Activated naive CD8-positive, alpha-beta T cell treated with anti-CD3 and anti-CD28 coated beads, Interleukin-2, amount 50 U/mL, for 24 hours (primary cell): ENCODE measurements at places on chromosomes 3 and 15.
A peak's percentile ranks its signal among the peaks of the same experiment; 100 is the strongest.

- DNase-seq: no peak
These were observed 43.3 kb downstream of the RBMS3 start for GRCh38 chr3:29324180-29324651.

GRCh38 chr3:38454178-38454883 is 641 bp downstream of the ACVR2B start:
- peak; percentile 29 for DNase-seq

- no peak for DNase-seq
These were observed 118.4 kb upstream of the ROBO1 start for GRCh38 chr3:79886204-79886603.

- DNase-seq: peak; percentile 54
These were observed 509.1 kb downstream of the SHQ1 start for GRCh38 chr3:72338942-72339669.

- DNase-seq: no peak
These were observed 597 bp upstream of the CAMK1 start for GRCh38 chr3:9770276-9770812.

DNA sequence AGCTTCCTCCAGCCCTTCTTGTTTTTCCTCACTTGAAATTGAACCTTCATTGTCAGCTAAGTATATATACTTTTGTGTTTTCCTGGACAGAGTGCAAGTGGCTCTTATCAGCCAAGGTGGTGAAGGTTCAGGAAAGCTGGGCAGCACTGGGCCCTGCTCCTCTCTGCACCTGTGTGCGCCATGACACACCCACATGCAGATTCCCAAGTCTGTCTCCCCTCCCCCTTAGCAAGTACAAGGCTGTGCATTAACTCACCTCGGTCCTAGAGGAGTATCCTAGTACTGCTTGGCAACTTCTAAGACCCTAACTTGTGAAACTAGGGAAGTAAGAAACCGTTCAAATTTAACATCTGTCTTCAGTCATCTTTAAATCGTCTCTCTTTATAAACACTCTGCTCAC is 85.8 kb downstream of the SLC49A4 start:
- no peak for DNase-seq

DNA sequence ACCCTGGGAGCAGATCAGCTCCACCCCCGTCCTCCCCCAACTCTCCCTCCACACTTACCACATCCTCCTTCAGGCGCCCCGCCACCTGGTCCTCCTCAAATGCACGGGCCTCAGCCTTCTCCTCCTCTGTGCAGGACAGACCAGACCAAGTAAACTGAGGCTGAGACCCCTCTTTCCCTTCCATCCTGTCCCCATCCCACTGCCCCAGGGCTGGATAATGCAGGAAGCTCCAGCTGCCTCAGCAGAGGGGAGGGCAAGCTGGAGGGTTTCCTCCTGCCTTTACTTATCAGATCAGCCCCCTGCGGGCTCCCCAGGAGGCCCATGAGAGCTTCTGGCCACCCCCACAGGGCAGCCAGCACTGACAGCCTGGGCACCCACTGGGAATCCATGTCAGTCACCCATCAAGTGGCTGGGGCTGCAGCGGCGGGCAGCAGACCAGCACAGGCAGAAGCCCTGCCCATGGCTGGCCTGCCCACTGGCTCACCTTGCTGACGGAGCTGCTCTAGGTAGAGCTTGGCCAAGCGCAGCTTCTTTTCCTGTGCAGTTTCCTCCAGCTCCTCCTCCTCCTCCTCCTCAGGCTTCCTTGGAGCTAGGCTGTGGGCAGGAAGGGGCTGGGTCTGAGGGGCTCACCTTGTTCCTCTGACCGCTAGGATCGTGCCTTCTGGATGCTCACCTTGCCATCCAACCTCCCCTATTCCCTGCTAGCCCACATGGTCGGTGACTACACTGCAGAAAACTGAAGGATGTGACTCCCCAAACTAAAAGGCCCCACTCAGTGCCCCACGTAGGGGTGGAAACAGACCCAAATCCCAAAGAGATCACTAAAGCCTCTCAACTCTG is 3.9 kb downstream of the RRP9 start:
- DNase-seq: no peak

GRCh38 chr3:43215663-43216275 is 70.6 kb upstream of the SNRK start:
- no peak for DNase-seq

- DNase-seq: no peak
These were observed 50.2 kb downstream of the SAMMSON start for GRCh38 chr3:70049761-70050160.

DNA sequence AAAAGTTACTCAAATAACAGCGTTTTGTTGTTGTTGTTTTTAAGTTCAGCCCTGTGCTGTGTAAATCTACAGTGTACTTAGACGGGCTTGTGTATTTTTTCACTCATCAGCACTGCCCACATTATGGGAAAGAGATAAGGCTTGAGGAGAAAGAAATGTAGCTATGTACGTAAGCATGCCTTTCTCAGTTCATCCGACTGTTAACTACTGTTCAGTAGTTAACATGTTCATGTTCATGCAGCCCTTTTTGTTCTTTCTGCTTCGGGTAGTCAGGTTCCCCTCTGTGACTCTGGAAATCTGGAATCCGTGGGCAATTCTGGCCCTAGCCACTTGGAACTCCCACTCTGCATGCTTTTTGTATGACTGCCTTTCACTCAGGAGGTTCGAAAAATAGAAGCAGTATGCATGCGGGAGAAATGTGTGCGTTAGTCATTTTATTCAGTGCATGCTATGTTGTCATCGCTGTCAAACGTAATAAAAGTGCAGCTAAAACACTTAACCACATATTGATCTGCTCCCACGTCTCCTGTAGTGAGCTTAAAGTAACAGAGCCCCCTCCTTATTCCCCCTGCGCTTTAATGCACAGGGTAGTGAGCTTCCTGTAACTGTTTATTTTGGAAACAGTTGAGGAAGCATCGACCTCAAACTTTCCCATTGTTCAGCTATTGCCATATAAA is 283.1 kb upstream of the NR2F2 start:
- no peak for DNase-seq

DNA sequence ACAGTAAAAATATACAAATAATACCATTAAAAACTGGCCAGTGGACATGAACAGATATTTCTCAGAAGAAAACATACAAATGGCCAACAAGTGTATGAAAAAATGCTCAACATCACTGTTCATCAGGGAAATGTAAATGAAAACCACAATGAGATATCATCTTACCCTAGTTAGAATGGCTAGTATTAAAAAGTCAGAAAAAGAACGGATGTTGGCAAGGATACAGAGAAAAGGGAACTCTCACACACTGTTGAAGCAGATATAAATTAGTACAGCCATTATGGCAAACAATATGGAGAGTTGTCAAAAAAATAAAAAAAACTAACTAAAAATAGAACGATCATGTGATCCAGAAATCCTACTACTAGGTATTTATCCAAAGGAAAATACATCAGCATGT is 222.7 kb upstream of the NAALADL2 start:
- no peak for DNase-seq

DNA sequence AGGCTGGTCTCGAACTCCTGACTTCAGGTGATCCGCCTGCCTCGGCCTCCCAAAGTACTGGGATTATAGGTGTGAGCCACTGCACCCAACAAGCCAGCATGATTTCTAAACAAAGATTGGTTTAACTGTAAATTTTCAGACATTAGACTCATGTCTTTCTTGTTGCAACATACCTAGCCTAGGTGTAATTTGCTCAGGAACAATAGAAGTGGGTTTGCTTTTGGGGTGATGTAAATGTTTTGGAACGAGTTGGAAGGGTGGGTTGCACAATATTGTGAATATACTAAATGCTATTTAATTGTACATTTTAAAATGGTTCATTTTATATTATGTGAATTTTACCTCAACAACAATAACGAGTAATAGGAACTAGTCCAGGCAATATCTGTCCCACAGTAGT is 7.1 kb downstream of the CCR4 start:
- no peak for DNase-seq

GRCh38 chr3:133466531-133467386 is 66.9 kb downstream of the BFSP2 start:
- no peak for DNase-seq

- no peak for DNase-seq
These were observed 115.5 kb downstream of the SLC25A26 start for GRCh38 chr3:66336333-66336766.

DNA sequence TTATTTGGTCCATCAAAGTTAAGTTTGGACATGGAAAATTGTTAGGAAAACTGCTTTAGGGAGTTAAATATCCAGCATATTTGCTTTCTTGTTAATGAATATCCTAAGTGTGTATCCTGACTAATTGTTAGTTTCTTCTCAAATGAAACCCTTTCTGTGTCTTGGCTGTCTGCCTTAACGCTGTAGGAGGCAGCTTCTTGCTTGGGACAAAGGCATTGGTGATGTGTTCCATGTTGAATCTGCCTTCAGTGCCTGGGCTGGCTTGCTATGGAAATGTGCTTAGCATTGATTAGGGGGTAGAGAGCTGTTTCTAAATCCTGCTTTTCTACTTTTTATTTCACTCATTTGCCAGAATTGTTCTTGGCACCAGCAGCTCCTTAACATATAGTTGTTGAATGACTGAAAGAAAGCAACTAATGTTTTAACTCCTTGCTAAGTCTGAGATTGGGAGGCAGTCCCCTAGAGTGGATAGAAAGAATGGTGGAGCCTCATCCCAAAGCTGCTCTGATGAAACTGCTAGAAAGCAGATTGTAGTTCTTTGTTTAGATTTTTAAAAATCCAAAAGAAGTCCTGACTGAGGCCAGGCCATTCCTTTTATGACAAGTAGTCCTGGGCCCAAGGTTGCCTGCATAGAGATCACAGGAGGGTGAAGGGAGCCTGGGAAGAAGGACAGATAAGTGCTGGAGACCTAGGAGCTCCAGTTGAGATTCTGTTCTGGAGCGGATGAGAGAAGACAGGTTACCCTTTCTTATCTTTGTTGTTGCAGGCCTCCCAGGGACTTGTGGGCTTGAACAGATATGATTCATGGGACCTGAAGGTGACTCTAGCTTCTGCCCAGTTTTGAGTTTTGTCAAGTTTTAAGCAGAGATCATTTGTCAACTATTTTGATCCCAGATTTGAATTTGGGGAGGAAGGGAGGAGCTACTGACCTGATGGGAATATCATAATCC is 39.3 kb downstream of the OXNAD1 start:
- no peak for DNase-seq

DNA sequence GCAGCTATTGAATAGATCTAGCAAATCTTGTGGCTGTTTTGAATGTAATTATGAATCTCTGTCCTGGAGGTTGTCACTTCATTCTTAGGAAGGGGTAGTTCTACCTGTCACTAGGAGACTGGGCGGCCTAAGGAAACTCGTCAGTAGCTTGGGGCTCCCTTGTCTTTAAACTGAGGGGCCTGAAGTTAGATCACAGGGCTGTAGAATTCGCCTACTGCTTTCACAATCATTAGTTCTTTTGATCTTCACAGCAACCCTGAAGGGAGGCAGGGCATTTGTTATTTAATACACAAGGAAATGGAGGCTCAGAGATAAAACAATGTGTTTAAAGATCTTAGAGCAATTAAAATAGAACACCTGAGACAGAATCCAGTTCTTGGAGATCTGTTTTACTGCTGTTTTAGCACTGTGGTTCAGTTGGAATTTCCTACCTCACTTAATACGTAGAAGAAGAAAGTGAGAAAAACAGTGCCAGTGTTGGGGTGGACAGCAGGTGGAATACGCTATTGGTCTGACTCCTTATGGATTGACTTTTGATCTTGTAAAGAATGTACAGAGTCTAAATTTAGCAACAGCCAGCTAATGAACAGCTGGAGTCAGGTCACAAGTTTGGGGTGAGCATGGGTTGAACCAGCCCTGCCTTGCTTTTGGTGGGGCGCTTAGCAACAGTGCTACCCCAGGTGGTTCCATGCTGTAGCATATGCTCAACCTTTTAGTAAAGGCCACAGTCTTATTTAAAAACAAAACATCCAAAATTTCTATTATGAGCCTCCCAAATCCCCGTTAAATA is 71.4 kb upstream of the BHLHE40 start:
- no peak for DNase-seq

DNA sequence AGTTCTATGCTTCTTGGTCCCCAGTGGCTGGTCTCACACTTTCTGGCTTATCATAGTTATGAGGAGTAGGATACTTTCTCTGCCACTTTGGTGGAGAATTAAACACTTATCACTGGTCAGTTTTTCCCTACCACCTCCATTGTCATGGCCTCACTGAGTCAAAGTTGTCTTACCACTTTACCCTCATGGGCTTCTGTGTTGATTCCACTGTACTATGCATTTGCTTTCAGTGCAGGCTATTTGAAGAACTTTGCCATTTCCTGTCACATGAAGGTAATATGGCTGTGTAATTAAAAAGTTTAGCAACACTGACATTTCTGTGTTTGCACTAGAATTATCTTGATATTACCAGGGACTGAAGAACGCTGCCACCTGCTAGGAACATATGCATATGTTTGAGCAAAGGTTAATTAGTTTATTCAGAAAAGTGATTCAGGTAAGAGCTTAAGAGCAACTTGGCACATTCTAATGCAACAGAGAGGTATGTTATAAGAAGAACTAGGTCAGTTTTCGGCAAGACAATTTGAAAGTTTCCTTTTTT is 377.3 kb downstream of the PDCD6IP start:
- no peak for DNase-seq

- DNase-seq: peak; percentile 16
These were observed at the start of gene EFHB for GRCh38 chr3:19934098-19934566. Gene EFHB, minus strand, starts transcription at chr3:19934217. Its CDS starts 199 bp downstream, at chr3:19934018.

- no peak for DNase-seq
These were observed 42.3 kb upstream of the LRRFIP2 start for GRCh38 chr3:37216597-37217097.

GRCh38 chr3:50365080-50365841 is 5.9 kb upstream of the TMEM115 start:
- peak; percentile 94 for DNase-seq

DNA sequence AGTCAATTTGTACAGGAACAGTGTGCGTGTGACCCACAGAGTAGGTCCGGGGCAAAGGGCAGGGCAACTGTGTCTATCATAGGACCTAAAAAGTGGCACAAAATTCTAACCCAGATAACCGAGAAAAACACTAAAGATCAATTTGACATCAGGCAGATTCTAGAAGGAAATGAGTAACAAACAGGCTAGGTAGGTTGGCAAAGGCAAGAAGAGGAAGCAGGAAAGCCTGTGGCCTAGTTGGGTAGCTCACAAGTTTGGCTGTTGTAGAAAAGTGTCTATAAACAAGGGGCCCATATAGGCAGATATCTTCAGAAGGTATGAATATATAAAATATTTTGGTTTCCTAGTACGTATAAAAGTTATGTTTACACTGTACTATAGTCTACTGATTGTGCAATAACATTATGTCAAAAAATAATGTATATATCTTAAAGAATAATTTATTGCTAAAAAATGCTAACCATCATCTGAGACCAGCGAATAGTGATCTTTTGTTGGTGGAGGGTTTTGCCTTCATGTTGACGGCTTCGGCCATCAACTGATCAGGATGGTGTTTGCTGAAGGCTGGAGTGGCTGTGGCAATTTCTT is 13.3 kb upstream of the OR5K1 start:
- DNase-seq: no peak

- DNase-seq: no peak
These were observed 80.1 kb downstream of the EBLN2 start for GRCh38 chr3:73141525-73141924.

DNA sequence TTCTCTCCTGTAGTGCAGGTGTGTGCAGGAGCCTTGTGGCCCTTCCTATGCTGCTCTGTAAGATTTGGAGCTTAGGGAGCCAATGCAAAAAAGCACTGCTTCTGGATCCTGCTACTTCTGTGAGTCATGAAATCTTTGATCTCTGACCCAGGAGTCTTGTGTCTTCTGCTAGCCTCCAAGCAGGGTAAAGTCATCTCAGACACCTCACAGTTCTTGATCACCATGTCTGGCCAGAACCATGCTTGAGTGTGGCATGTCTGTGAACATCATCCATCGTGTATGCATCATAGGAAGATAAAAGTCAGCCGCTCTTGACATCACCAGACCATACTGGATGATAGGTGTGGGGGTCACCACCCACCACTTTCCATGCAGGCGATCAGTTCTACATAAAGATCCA is 247.8 kb downstream of the RPLP1 start:
- no peak for DNase-seq
